ENCODE measurements at places on chromosomes 13 and 19.

- DNase-seq, result no peak
These were observed 85.2 kb upstream of the PCDH8 start for GRCh38 chr13:52933547-52934210.

- DNase-seq, result no peak
These were observed 13.8 kb downstream of the RCBTB1 start for GRCh38 chr13:49571299-49572240.

DNA sequence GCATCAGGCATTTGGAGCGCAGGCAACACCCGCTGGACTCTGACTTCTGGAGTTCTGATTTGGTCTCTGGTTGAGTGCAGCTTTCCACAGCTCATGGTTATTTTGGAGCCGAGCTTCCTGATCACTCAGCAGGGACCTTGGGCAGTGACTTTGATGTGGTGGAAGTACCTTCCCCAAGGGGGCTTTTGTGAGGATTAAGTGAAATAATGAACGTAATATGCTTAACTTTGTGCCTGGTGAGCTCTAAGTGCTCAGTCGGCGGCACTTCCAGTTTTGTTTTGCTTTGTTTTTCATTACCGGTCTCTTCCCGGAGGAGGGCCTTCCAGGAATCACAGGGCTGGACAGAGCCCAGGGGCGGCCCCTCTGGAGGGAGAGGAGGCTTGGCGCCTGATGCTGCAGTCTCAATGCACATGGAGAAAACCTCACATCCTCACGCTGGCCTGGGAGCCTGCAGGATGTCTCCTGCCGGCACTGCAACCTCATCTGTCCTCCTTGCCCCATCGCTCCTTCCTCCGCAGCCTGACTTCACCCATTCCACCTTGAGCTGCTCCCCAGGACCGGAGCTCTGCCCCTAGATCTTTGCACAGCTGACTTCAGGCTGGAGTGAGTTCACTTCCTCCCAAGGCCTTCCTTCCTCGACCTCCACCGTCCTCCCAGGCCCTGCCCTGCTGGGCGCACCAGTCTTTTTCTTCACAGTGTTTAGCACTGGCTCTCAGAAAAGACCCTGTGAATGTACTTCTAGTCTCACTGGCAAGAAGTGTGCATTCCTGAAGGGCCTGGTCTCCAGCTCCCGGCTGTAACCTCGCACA is 1.5 kb downstream of the PLEKHF1 start:
- DNase-seq, result peak; percentile 62

- peak; percentile 38 for DNase-seq
These were observed 280.1 kb upstream of the TMTC4 start for GRCh38 chr13:100954430-100955305.

DNA sequence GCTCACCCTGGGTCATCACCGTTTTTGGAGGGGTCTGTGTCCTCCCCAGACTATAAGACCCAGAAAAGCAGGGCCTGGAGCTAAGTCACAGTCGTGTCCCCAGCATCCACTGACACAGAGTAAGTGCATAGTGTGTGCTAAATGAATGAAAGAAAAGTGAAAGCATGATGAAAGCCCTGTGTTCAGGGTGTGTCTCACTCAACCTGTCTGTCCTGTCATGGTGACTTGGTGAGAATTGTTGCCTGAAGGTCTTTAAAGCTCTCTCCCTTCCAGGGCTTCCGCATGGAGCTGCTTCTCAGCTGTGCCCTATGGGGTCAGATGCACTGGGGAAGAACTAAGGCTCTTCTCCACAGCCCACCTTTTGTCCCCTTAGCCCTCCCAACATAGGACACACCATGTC is 20.5 kb upstream of the IGFL1 start:
- DNase-seq, result no peak

- DNase-seq, result no peak
These were observed 73.7 kb upstream of the SLC15A1 start for GRCh38 chr13:98826146-98826545.

DNA sequence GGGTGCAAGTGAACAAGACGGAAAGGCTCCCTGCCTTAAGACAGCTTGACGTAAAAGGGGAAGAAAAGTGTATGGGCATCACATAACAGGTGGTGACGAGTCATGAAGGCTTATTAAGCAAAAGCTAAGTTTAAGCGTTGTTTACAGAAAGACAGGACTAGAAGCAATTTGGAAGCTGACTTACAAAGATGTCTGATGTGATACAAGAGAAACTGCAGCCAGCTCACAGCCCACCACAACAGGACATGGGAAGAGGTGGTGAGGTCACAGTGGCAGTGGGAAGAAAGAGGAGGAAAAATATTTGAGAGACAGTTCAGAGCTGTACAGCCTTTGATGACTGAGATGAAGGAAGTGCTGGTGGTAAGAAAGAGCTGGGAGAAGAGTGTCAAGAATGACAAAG is 181.6 kb downstream of the KLF12 start:
- peak; percentile 53 for DNase-seq

DNA sequence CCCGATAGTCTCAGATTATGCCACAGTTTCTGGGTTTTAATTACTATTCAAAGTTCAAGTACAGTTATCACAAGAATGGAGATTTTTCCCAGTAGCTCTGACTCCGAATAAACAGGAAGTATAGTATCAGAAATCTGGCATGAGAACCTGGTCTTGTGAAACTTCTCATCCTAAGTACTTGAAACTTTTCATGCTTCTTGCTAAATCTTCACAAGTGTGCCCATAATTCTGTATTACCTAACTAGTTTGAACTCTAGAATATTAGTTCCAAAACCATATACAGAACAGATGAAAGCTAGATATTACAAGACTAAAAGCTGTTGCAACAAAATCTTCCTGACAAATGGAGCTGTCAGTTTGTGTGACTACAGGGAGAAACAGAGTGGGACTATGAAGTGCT is 70.5 kb upstream of the CSNK1A1L start:
- DNase-seq, result peak; percentile 71

DNA sequence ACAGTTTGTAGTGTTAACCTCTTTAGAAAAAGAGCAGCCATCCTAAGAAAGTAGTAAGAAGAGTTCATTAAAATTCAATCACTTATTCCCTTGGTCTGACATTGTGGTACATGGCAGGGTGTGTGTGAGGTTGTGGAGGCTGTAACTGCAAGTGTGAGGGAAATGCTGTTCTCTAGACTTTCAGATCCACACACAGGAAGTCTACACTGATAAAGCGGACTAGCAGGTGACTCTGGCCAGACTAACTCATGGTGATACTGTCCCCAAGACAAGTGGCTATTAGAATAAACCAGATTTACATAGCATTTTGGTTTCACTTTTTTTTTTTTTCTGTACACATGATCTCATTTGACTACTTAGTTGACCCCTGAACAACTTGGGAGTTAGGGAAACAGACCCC is 10.0 kb downstream of the MTIF3 start:
- no peak for DNase-seq

DNA sequence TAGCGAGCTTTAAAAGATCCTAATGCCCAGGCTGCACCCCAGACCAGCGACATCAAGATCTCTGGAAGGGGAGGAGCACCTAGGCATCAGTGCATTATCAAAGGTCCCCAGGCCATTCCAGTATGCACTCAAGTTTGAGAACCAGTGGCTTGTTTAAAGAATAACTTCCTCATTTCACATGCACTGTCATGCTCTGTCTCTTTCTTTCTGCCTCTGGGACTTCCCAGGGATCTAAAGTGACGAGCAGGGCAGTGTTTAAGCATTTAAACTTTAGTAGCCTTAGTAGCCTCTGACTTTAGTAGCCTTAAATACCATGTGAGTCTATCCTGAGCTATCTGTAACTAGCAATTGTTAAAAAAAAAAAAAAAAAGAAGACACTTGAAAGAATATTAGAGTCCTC is 8.9 kb upstream of the FARP1 start:
- DNase-seq, result no peak

- peak; percentile 100 for DNase-seq
These were observed at the start of gene TOMM40 for GRCh38 chr19:44891016-44891882. Gene TOMM40 (plus strand): TSS chr19:44891254. CDS start chr19:44891416, 162 bp downstream.

DNA sequence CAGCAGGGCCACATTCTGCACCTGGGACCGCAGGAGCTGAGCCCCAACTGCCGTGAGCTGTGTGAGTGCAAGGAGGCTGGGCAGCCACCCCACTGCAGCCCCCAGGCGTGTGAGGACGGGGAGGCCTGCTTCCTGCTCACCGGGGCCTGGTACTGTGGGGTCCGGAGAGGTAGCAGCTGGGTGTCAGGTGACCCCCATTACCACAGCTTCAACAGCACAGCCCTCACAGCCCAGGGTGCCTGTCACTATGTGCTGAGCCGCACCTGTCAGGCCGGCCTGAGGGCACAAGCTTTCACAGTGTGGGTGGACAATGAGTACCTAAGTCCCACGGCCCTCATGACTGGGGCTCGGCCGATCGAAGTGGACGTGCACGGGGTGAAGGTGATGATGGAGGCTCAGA is 35.8 kb upstream of the FXYD3 start:
- no peak for DNase-seq

- peak; percentile 64 for DNase-seq
These were observed 5.1 kb upstream of the KLF2 start for GRCh38 chr19:16319481-16319880.

DNA sequence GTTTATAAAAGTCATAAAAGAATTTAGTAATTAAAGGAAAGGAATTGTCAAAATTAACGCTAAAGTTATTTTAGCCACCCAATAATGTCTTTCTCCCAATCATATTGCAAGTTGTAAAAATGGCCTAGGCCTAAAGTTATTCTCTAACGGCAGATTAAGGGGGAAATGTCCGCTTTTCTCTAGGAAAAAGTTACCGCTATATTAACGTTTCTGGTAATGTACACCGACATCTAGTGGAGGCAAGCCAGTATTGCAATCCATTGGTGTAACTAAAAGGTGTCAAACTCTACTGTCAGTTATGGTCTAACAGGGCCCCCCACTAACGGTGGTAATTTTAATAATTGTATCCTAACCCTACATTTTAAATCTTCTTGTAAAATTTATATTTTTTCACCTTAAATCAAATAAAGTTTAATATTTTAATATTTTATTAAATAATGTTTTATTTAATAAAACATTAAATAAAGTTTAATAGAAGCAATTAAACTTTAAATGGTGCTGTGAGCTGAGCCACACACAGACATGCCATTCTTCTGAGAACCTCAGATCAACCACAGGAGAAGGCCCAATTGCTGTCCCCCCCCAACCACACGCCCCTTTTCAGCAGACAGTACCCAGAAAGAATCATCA is 35.9 kb upstream of the ZSCAN5A start:
- peak; percentile 54 for DNase-seq

GRCh38 chr19:16445238-16446107 is 26.3 kb downstream of the EPS15L1 start:
- DNase-seq, result peak; percentile 29

DNA sequence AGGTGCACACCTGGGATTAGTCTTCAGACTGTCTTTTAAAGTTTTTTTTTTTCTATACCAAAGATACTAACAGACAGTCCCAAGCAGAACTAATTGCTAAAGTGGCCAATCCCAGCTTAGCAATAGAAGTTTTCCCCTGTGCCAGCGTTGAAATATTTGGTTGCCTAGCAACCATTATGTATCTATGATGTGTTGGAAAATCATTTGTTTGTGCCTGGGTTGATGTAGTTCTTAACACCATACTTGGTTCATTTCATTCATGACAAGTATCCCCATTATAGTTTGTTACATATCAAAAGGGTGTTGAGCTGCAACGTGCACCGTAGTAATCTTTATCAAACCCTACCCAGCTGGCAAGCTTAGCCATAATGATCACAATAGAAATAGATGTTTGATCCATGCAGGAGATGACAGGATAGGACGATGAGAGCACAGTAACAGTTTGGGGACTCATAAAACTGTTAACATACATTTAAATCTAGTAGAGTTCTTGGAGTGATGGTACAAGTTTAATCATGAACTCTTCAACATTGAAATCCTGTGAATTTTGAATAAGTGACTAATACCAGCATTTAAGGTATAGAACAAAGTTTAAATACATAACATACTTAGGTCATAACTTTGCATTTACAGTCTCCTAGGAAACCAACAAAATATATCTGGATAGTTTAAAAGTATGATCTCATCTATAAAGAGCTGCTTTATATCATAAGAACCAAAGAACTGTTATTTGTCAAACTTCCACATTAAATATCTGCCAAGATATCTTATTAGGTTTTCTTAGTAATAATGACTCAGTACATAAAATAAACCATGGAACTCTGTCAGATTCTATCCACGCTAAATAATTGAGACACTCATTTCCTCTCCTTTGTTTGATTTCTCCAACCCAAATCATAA is 73.4 kb downstream of the MBNL2 start:
- peak; percentile 91 for DNase-seq

- peak; percentile 77 for DNase-seq
These were observed 23.5 kb downstream of the URI1 start for GRCh38 chr19:29965492-29965891.

DNA sequence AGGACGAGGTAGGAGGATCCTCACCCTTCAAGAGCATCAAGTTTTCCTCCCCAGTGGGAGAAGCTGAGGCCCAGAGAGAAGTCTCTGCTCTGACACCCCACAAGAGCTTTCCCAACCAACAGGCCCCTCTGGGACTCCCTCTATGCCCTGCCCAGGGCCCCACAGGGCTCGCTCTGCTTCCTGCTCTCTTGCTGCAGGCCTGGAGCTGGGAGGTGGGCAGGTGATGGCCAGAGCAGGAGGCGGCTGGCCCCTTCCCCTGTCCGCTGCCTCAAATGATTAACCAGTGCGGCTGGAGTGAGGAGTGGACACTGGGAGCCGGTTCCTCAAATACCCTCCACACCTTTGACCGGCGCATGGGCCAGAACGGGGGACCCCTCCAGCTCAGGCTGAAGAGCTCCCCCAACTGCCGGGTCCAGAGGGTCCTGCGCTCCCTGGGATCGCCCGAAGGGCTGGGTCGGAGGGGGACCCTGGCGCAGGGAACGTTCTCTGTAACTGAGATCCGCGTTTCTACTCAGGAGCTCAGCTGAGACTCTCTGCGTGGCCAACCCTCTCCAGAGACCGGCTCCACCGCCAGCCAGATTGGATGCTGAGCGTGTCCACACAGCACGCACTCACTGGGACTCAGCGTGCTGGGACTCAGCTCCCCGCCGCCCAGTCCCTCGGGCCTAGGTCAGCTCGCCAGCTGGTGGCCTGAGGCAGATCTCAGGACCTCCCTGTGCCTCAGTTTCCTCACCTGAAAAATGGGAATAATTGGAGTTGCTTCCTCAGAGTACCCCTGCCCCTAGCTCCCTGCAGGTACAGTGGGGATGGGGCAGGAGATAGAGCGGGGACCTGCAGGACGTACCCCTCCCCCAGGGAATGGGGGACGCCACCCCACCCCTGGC is 6.7 kb upstream of the ONECUT3 start:
- DNase-seq, result peak; percentile 16

- peak; percentile 72 for DNase-seq
These were observed 94.1 kb downstream of the STK24 start for GRCh38 chr13:98482476-98483444.

GRCh38 chr19:48965806-48966540 is 864 bp downstream of the FTL start:
- peak; percentile 86 for DNase-seq

DNA sequence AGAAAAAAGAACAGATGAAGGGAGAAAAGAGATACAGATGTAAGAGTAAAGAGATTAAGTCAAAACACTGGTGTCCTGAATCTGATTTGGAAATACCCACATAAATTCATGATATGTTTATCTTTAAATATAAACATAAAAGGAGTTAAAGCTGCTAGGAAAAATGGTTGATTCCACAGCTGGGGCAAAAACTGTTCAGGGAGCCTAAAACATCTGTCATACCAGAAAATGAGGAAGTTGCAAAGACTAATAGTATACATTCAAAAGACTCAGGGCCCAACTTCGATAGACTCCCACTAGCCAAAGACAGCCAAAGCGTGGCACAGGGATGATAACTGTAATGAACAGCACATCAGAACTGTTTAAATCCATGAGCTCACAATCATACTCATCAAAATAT is 62.0 kb downstream of the ABCC4 start:
- no peak for DNase-seq

All from fibroblast of skin of back (primary cell).